NCI-H1436 treated with DMSO at 0.1 percent for 48 hours (cell line): ENCODE measurements at places on chromosomes 5 and 9.

GRCh38 chr5:52776116-52776515, 11.6 kb upstream of the ITGA1 start:
- no peak for DNase-seq

DNA sequence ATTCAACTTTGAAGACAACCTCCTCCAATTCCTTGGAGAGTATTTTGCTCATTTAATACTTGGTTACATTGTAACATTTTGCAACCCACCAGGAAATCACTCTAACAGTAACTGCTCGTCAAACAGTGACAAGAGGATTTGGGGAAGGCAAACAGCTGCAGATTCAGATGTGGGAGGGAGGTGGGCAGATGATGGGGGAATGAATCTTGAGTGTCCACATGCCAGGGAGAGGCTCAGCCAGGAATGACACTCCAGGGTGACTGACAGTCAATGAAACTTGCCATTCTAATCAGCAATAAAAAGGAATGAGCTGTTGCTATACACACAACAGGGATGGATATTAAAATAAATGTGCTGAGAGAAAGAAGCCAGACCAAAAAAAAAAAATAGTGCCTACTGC, 97.7 kb upstream of the ANKRD55 start:
- no peak for DNase-seq

DNA sequence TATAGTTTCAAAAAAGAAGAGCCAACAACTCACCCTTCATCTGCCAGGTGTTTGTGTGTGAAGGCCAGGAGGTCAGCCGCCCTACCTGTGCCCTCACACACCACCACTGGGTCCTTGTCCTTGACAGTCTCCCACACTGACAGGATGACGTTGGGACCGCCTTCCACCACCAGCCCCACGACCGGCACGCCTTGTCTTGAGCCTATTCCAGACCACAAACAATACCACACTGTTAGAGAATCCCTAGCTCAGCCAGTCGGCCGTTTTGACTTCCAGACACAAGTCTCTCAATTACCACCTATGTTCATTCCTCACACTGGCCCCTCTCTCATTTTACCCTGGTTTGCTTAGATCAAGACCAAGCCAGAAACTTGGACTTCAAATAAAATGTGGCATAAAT, 66.1 kb downstream of the TRPM6 start:
- no peak for DNase-seq

- DNase-seq: no peak
Observed at GRCh38 chr9:98129451-98129881, 10.4 kb upstream of the TRIM14 start.

DNA sequence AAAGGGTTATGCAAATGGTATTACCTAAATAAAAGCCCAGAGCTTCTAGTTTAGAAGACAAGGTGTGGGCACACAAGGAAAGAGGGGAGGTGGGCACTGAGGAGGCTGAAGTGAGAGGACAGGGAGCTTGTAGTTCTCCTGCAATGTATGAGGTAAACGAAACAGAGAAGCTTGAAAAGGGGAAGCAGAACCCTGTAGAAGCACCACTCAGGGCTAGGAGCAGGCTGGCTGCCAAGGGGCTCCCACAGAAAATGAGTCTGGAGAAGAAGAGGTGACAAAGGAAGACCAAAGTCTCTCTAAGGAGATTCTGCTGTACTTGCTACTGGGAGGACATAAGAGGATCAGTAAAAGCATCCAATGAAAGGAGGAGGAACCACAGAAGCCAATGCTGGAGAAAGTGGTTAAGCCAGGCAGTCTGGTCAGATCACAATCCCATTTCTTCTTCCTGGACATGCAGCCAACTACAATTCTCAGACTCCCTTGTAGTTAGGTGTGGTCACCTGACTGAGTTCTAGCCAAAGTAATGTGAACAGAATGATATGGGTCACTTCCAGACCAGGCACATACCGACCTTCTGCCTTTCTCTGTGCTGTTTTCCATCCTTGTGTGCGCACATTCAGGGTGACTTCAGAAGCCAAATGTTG, 174.5 kb upstream of the MAP3K1 start:
- DNase-seq: no peak

GRCh38 chr5:139390639-139391569, 1.2 kb upstream of the MZB1 start:
- no peak for DNase-seq
